ENCODE measurements at places on chromosomes 12 and 14.

- DNase-seq, result no peak
These were observed 37.5 kb downstream of the RPGRIP1 start for GRCh38 chr14:21317398-21317797.

GRCh38 chr12:42474391-42474790, 115.2 kb downstream of the PRICKLE1 start:
- no peak for DNase-seq

- DNase-seq, result no peak
These were observed 373.1 kb upstream of the DDHD1 start for GRCh38 chr14:53526200-53526599.

DNA sequence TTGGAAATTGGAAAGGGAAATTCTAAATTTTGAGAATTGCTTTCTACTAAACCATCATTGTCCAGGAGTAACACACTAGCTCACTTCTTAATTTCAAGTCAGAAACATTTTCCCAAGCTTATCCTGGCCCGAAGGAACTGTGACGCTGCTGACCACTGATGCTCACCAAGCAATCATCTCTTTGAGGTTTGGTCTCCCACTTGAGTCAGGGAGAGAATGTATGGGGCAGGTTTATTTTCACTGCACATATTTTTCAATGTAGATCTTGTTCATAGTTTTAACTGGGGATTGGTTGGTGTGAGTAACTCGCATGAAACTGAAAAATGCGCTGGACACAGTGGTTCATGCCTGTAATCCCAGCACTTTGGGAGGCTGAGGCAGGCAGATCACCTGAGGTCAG, 12.9 kb upstream of the RNASE10 start:
- DNase-seq, result no peak

GRCh38 chr12:116459916-116460663, 99.1 kb upstream of the MAP1LC3B2 start:
- no peak for DNase-seq

- DNase-seq, result no peak
These were observed 7.2 kb upstream of the OTX2 start for GRCh38 chr14:56817396-56817921.

DNA sequence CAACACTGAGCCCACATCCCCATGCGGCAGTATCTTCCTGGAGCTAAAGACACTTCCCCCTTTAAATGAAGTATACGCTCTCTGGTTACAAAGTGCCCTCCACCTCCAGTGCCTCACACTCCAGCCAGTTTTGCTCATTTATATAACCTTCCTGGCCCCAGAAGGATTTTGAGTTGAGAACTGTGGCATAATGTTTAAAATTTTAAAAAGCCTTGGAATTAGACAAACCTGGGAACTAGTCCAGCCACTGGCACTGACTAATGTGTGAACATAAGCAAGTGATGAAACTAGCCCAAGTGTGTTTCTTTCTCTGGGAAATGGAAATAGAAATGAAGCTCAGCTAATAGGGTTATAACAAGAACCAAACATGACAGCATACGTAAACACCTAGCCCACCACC, 723.7 kb upstream of the USP15 start:
- DNase-seq, result no peak

Data from mucosa of descending colon (tissue), 3 donors.